ENCODE measurements at places on chromosomes 5 and 9.

DNA sequence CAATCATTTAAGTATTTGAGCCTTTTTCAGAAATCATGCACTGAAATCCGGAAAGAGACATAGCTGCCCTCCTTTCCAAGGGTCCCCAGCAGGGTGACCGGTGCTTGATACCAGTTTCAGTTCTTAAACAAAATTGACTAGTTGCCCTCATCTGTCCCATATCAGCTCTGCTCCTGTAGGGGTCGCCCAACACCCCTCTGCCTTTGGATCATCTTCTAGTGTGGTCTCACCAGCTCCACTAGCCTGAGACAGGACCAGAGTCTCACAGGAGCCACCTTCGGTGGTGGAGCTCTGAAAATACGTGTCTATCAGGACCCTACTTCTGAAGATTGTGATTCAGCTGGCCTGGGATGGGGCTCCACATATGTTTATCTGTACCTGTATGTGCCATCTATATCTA lies 428.2 kb downstream of the ENC1 start:
- no peak for DNase-seq

DNA sequence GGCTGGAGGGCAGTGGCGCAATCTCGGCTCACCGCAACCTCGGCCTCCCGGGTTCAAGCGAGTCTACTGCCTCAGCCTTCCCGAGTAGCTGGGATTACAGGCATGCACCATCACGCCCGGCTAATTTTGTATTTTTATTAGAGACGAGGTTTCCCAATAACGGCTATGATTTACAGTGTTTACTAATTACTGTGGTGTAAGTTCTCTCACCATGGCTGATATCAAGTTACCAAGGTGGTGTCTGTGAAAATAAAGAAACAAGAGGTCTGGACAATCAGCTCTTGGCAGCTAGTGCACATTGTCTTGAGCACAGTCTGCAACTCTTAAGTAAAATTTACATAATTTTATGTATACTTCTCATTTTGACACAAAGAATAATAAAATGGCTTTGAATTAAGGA lies 385.5 kb upstream of the COX7C start:
- DNase-seq, result no peak

DNA sequence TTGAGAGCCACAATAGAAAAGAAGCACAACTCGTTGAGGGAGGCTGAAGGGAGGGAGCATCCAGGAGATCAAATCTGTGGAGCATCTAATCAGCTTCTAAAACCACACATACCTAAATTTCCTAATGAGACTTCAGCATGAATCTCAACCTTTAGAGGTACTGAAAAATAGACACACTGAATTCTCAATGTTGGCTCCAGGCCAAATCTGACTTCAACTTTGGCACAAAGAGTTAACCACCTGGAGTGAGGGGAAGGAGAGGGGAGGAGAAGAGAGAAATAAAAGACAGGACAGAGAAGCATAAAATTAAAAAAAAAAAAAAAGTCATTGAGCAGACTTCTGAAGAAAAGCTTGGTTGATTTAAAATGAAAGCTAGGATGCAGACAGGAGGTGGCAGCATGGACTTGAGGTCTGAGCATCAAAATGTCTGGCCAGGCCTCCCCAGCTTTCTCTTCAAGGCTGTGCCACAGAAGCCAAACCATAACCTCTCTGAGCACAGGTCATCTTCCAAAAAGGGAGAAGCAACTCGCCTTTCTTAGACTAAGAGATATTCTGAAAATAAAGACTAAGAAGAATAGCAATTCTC lies 205.6 kb downstream of the DENND1A start:
- no peak for DNase-seq

DNA sequence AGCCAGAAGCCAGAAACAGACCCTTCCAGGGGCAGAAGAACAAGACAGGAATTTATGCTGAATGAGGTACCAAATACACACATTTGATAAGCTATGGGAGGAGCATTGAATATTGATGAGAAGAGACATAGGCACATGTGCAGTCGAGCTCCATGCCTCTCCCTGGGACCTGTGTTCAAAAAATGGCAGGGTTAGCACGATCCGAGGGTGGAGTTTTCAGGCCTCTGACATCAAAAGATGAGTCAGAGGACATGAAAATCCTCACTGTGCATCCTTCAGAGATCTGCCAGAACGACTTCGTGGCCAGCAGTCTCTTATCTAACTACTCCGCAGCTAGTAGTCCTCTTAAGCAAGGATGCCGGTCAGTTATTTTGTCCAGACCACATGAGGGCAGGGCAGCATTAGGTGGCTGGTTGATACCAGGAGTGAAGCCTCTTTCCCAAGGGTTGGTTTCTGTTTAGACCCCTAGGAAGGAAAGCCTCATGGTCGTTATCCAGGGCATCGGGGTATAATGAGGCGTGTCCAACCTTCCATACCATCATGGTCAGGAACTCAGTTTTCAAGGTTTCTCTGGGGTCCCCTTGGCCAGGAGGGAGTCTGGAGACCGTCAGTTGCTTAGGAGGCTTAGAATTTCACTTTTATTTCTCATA lies 11.6 kb upstream of the CMBL start:
- DNase-seq, result no peak

- no peak for DNase-seq
These were observed 29.0 kb downstream of the ACO1 start for GRCh38 chr9:32413424-32413823.

- DNase-seq, result no peak
These were observed 18.4 kb upstream of the NME5 start for GRCh38 chr5:138157626-138158025.

DNA sequence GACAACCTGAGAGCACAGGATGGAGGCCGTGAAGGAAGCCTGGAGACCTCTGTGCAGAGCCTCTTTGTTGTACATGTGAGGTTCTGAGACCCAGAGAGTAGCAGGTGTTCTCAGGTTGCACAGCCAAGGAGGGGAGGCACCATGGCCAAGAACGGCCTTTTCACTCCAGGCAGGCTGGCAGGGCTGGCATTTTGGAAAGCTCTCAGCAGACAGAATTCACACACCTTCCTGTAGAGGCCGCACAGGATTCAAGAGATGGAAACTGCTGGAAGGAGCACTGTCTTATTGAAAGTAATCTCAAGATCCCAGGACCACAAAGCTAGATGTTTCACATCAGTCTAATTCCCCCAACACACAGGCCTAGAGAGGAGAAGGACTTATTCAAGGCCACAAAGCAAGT lies 52.8 kb upstream of the XPA start:
- no peak for DNase-seq

- DNase-seq, result no peak
These were observed 269.1 kb upstream of the ACTBL2 start for GRCh38 chr5:57751710-57752109.

- no peak for DNase-seq
These were observed 78.5 kb downstream of the SH3TC2 start for GRCh38 chr5:148984345-148984744.

DNA sequence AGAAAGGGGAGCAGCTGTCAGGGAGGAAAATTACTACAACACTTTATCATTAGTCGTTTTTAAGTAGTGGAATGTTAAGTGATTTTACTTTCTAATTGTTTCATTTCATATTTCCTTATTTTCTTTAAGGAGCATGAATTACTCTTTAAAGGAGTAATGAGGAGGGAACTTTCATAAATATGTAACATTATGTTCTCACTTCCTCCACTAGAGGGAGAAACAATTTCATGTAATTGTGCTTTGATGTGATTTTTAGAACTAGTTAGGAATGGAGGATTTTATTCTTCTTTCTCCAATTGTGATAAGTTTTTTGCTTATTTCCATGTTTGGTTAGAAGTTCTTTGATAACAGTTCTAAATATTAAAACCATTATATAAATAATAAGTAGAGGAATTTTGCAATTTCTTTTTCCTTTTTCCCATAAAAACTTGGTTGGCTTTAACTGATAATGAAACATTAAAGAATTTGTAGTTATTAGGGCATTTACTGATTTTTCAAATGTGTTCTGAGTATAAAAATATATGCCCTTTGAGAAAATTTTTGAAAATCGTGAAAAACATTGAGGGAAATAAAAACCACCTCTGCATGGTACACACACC lies 25.6 kb downstream of the CEP78 start:
- no peak for DNase-seq

GRCh38 chr5:141714542-141715310 lies 32.7 kb upstream of the ARAP3 start:
- DNase-seq, result no peak

DNA sequence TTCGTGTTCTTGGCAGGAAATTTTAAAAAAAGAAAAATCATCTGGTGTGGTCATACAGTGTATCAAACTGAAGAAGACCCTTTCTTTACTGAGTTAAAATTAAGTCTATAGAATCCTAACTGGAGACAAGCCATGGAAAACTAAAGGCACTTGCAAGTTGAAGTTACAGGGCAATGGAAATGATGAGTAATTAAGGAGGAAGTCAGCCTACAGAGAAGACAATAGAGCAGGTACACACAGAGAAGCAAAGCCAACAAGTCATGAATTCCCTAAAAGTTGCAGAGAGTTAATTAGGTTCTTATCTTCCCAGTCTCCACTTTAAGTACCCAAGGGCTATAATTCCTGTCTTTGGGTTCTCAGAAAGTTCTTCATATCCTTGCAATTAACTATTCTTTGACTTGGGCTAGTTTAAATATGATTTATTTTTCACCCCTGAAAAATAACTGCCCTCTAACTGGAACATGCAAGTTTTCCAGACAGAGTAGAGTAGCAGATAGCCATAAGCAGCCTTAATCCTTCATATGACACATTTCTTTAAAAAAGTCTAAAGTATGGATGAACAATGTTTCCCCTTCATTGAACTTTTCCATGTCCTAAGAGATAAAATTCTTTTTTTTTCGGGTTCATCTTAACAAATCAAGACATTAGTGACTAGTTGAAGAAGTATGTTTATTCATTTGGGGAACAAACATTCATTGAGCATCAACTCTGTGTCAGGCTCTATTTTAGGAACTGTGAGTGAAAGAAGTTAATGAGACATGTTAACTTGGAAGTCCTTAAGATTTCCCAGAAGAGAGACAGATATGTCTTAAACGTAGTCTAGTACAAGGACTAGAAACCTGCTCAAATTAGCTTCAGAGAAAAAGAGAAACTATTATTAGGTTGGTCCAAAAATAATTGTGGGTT lies 5.2 kb upstream of the ITGA2 start:
- no peak for DNase-seq

DNA sequence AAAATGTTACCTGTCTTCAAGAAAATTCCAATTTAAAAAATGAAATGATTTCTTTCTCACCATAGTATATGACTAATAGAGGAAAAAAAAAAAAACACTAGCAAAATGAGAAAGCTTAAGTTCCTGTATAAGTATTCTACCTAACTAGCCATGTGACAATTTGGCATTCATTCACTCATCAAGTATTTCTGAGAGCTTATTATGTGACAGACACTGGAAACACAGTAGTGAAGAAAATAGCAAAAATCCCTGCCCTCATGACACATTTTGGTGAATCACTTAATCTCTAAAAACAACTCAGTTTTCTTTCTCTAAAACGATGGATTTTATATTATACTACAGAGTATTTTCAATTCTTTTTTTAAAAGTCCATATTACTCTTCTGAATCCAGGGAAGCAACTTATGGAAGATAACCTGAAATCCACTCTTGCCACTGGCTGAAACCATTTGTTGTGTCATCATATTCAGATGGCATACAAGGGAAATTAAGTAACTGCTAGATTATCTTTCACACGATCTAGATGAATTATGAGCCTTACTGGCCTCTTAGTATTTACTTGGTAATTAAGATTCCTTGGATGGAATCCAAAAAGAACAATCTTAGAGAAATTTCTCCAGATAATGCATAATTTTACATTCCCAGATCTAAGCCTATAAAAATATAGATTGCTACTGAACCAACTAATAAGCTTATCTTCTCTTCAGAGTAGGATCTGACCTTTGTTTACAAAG lies 5.5 kb downstream of the PTBP3 start:
- no peak for DNase-seq

DNA sequence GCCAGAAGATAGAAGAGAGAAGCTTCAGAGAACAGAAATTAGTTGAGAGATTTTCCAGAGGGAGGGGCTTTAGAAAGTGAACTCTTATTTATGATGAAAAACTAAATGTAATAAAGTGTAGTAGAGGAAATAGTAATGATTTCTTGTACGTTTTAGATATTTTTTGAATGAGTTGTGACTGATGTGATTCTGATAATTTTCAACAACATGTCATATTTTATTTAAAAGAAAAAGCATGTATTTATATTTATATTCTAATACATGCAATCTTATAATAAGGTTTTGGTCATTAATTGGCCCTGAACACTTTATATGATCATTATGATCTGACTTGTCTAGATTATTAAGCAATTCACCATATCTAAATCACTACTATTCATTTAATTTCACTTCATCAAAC lies 735.2 kb upstream of the CDH9 start:
- no peak for DNase-seq

DNA sequence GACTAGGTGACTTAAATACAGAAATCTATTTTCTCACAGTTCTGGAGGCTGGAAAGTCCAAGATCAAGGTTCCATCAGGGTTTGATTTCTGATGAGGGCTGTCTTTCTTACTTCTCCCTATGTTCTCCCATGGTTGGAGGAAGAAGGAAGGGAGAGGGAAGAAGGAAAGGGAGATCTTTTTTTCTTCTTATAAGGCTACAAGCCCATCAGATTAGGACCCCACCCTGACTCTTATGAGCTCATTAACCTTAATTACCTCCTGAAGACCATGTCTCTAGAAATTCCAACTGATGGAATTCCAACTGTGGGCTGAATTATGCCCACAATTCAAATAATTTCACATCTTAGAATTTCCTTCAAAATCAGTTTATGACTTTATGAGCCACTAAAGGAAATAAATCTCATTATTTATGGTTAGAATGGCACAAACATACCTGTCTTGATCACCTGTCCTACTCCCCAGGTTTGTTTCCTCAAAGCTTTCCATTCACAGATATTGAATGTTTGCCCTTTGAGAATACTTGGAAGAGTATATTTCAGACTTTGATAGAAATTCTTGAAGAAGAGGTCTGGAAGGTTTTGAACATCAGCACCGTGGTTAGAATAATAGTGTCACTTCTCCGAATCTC lies 7.6 kb downstream of the PPWD1 start:
- DNase-seq, result no peak

GRCh38 chr9:125544988-125545651 lies 161.9 kb downstream of the MAPKAP1 start:
- DNase-seq, result no peak

GRCh38 chr9:122207096-122207495 lies 21.7 kb downstream of the LHX6 start:
- DNase-seq, result no peak

DNA sequence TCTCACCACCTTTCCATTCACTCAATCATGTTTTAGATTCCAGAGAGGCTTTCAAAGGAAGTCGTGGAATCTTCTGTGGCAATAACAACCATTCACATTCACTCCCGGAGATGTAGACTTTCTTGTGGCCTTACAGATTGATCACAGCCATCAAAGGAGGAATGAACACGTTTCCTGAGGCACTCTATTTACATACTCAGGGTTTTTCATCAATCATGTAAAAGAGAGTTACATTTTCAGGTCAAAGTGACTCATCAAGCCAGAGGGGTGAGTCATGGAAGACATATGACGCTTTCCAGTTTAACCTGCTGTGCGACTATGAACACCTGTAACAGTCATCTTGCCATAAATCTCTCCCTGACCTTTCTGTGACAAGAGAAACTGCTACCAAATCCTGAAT lies 39.3 kb upstream of the RAD23B start:
- no peak for DNase-seq

- DNase-seq, result no peak
These were observed 192.4 kb upstream of the PUM3 start for GRCh38 chr9:3036333-3036700.

All from activated T-cell treated with anti-CD3 and anti-CD28 coated beads for 1 hour (primary cell).